Stimulated activated CD4-positive, alpha-beta T cell treated with anti-CD3 and anti-CD28 coated beads, Interleukin-15, amount 100 ng/mL, for 1 hour (primary cell): ENCODE measurements at places on chromosomes 5 and 9.
A peak's percentile ranks its signal among the peaks of the same experiment; 100 is the strongest.

GRCh38 chr5:74685979-74686631, 1.1 kb downstream of the HEXB start:
- DNase-seq: no peak

GRCh38 chr9:94798708-94799107, 72.2 kb downstream of the AOPEP start:
- DNase-seq: no peak

DNA sequence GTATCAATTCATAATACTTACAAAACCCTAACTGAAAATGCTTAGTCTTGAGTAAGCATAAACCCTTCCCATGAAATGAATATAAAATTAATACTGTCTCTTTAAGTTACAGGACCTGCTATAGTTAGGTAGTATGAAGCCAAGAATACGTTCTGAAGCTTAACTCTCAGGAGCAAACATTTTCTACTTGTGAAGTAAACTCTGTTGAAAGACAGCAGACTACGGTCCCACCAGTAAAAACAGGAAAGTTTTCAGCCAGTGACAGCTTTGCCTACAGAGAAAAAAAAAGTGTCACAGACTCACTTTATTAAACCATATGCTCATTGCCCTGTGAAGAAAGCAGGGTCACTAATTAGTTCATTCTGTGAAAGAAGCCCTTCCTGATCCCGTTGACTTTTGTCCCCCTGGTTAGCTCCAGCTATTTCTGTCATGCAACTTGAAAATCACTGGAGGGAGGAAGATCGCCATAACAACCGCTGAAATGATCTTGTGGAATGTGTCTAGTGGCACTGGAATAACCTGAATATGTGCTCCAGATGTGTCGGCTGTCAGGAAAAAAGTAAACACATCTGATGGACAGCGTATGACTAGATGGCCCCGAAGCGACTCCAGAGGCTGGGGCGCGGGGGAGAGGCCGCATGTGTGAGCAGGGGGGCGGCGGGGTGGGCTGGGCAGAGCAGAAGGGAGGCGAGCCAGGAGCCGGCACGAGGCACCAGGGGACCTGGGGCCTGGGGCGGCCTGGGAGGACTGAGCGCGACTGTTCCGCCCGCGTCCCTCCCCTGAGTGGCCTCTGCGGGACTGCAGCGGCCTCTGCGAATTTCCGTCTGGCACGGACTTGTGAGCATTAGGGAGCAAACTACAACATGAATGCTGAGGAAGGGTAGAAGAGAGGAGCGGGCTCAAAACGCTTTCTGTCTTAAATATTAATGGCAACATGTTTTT, 41.9 kb downstream of the BNC2 start:
- DNase-seq: no peak

DNA sequence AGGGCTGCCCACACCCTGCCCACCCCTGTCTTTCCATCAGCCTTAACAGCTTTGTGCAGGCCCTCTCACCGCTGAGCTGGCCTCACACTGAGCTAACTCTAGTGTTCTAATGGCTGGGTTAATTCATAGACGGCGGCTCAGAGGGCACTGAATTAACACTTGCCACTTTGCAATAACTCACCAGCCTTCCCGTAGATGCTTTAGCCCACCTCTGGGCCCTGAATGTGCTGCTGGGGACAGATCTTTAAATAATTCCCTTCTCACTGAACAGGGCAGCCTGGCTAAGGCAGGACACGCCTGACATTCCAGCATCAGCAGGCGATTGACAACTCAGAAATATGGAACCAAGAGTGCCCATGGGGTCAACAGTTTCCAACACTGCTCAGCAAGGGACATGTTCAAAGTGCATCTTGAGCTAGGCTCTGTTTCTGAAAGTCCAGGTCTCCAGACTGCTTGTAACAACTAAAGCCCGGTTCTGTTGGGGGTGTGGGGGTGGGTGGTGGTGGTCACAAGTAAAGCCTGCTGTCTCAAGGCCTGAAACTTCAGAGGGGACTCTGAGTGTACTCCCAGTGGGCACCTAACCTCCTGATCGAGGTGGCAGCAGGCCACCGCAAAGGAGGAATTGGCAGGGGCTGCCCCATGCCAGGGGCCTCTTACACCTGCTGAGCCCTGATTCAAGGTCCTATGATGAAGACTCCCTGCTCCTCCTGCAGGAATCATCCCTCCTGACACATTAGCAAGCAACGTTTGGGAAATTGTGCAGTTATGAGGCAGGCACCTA, 248.3 kb downstream of the FSTL4 start:
- DNase-seq: no peak

GRCh38 chr9:131386281-131386680, 7.6 kb upstream of the PRRC2B start:
- no peak for DNase-seq

DNA sequence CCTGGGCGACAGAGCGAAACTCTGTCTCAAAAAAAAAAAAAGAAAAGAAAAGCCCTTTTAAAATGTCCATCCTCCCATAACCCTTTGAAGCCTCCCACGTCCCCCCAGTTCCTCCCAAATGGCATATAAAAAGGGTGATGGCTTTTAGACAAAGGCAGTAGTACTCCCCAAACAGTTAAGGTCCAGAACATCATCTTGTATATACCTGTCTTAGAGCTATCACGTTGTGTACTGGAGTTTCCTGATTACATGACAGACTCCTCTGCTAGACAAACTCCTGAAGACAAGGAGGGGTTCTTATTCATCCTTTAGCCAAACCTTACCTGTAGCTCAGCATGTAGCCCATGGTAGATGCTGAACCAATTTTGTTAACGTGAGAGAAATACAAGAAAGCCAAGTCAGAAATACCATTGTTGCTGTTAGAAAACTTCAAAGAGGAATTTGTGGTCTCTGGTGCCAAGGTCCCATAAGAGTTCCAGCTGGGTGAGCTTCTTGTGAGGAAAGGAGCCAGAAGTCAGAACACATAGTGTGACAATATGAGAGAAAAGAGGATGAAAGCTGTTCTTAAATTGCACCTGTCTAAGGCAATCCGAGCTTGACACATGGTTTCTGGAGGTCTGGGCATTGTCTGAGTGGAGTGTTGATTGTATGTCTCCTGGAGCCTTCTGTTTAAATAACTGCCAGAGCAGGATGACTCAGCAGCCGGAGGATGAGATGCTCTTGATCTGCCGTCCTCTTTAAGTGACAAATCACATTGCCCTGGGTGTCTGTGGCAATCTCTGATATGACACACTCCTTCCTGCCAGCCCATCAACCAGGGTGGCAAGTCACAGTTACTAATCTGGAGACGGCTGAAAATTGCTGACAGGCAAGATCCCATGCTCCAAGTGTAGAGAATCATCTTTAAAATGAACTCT, 69.1 kb downstream of the ARRDC3 start:
- DNase-seq: peak; percentile 43

- DNase-seq: no peak
Measured at GRCh38 chr5:1245905-1246576, 20.9 kb downstream of the SLC6A18 start.

DNA sequence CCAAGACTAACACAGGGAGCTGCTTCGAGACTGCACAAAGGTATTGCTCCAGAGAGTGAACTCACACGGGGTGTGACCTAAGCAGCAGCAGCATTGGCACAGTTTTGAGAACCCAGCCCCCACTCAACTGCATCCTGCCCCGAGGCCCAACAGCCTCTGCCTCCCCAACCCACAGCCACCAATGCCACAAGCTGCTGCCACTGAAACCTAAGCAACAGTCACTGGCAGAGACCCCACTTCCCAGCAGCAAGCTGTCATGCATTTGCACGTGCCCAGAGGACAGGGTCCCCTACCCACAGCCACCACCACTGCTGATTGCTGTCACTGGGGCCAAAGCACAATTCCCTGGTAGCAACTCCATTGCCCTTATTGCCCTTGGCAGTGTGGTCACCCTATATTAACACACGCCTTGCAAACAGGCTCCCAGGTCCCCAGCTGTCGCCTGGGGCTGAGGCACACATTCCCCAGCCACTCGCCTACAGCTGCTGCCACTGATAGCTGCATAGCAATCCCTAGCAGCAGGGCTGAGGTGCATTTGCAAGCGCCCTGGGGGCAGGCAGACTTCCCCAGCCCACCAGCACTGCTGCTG, 141.0 kb downstream of the AGTPBP1 start:
- no peak for DNase-seq
